ENCODE measurements at places on chromosomes 6 and 20. TPM values are rescaled to one million over a fixed set of nuclear protein-coding genes. Genes with fewer than 3 reads are reported as not detected.

TULP1 gene
- total RNA-seq, result not detected

PDE10A gene
- total RNA-seq, result not detected

ATP6V1G2 gene
- 4.8 TPM for total RNA-seq

SLC52A3 gene
- total RNA-seq, result not detected

FAM217A gene
- not detected for total RNA-seq

NRSN1 gene
- not detected for total RNA-seq

OR2J1 gene
- not detected for total RNA-seq

DLL1 gene
- 12.9 TPM for total RNA-seq

PRND gene
- 0.12 TPM for total RNA-seq

GTF3C6 gene
- 91.7 TPM for total RNA-seq

HCRTR2 gene
- not detected for total RNA-seq

OTOR gene
- total RNA-seq, result not detected

GPR63 gene
- total RNA-seq, result 0.24 TPM

ACTL10 gene
- total RNA-seq, result 4.9 TPM

SLPI gene
- not detected for total RNA-seq

SLC17A1 gene
- not detected for total RNA-seq

BPIFB1 gene
- total RNA-seq, result not detected

WFDC5 gene
- not detected for total RNA-seq

ADGRF1 gene
- total RNA-seq, result not detected

ALDH8A1 gene
- total RNA-seq, result 1.8 TPM

RBPJL gene
- 0.18 TPM for total RNA-seq

LPA gene
- total RNA-seq, result not detected

BTN1A1 gene
- total RNA-seq, result not detected

Measured in naive thymus-derived CD4-positive, alpha-beta T cell (primary cell).